ENCODE measurements at places on chromosomes 7 and 10.
A peak's percentile ranks its signal among the peaks of the same experiment; 100 is the strongest.

DNA sequence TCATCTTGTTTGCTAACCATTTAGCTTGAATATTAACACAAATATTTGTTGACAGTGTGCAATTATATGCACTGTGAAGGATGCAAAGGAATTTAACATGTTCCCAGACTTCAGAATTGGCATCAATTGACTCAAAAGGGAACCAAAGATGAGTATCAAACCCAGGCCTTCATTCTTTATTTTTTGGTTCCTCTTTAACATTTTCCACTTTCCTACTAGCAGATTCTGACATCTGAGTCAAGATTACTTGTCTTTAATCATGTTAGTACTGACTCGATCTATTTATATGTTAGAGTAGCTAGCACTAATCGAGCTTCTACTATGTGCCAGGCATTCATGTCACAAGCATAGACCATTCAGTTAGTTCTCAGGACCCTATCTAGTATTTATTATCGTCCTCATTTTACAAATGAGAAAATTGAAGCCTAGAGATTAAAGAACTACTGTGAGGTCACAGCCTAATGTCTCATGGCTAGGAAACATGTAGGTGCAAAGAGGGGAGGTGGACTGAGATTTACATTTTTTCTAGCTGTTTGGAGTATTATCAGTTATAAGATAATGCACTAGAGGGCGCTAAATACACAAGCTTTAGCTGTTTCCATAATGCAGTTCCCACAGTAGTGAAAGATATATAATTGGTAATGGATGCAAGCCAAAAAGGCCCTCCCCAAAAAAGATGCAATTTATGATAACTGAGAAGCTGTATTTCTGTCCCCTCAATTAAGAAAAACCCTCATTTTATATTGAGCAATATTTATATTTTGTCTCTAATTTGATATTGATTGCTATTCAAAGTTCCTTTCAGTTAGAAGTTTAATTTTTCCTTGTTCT is 32.9 kb upstream of the KMT2E start:
- DNase-seq, result no peak

DNA sequence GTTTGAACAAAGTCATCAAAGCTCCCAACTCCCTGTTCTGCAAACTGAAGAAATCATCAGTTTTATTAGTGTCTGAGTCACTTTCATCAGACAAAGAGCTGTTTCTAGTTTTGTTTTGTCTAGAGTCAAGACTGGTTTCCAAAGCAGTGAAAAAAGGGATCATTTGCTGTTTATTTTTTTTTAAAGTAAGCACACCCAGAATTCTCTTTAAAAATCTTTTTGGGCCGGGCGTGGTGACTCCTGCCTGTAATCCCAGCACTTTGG is 972.0 kb upstream of the CELF2 start:
- no peak for DNase-seq

DNA sequence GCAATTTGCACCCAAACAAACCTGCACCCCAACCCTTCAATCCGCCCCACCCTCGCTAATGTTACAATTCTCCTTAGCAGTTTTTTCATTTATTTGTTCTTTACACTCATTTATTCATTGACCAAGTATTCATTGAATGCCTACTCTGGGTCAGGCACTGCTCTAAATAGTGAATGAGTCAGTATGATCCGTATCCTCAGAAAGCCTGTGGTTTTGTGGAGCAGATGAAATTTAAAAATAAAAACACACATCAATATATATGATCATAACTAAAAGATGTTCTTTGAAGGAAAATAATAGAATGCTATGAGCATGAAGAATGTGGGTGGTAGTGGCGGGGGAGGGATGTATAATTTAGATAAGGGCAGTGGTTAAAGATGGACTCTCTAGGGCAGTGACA is 13.3 kb downstream of the IFIT5 start:
- DNase-seq, result no peak

DNA sequence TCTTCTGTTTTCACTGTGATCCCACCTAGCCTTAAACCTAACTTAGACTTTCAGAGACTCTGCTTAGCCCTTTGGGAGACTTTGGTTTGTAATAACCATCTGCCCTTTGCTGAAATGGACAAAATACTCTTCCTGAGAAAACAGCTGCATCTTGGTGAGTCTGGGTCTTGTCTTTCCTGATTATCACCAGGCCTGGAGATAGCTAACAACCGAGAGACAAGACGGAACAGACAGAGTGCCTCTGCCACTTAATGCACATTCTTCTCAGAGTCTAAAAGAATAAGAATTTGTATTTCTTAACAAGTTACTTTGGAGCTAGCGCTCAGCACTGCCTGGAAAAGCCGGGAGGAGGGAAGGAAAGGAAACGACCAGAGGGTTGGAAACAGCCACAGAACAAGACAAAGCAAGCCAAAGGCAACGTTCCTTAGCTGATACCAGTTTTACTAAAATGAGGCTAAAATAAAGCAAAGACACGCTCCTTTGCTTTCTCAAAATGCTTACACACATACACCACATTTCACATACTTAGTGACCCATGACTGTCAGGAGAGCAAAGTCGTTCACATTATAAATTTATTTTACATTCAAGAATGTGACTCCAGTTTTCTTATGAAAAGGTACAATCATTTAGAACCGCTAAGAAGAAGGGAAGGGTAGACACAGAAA is 70.3 kb upstream of the DGKI start:
- DNase-seq, result no peak

GRCh38 chr7:39892361-39892760 is 57.7 kb upstream of the CDK13 start:
- no peak for DNase-seq

- no peak for DNase-seq
Observed at GRCh38 chr7:34739651-34740300, 81.8 kb downstream of the NPSR1 start.

GRCh38 chr7:1664711-1665548 is 5.1 kb upstream of the ELFN1 start:
- DNase-seq, result peak; percentile 12

DNA sequence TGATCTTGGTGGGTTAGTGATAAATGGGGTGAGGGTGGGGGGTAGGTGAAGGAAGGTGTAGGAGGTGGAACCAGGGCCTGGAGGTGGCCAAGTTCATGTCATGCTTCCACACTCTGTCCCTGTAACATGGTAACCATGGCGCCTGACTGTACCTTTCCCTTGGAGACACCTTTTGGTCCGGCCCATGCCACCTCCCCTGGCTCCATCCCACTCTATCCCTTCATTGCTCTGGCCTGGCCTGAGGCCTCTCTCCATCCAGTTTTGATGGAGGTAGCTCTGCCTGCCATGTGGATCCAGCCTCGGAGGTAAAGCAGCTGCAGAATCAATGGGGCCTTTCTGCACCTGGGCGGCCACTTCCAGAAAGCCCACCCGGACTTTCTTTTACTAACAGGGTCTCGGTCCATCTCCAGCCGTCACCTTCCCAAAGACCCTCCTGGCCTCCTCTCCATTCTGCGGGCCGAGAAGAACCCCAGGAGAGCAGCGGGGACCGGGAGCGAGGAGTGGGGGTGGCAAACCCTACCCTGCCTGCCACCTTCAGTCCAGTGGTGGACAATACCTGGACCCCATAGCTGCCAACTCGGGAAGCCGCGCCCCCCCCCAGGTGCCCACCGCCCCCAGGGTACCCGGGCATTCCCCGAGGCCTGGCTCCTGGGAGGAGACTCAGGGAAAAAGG is 504 bp upstream of the TRRAP start:
- no peak for DNase-seq
